ENCODE measurements at places on chromosomes 1 and 21.

DNA sequence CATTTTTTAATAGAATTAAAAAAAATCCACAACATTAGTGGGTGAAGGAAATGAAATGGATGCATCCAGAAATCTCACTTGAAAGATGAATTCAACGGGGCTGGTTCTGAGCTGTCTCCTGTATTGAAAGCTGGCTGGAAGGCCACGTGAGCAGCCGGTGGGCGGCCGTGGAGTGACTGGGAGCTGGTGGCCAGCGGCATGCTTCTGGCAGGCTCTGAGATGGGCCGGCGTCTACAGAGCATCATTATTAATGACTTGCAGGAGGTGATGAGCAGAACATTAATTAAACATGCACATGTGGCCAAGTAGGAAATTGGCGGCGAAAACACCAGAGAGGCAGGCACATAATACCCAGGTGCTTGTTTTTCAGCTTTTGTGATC lies 115.6 kb upstream of the LMO4 start:
- peak; percentile 24 for DNase-seq

DNA sequence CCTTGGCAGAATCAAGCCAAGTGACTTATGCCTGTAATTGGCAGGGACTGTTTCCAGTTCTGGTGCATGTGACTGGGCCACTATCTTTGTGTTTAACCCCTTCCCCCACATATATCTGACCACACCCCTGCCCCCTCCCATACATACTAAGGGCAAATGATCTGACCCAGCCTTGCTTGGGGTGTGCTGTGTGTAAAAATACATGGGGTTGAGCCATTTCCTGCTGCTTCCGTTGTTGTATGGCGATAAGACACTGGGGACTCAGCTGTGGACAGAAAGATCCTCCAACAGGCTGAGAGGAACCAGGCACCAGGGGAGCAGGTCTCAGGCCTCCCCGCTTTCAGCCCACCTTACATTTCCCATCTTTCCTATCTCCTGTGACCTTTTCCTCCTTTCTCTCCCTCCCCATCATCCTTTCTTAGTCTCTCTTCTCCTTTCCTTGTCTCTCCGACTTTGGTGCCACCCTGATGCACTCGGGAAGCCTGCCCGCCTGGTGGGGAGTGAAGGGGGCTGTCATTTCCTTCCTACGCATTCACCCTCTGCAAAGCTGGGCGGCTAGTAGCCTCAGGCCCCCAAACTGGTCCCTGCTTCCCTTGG lies 39.7 kb downstream of the TMCC2 start:
- no peak for DNase-seq

DNA sequence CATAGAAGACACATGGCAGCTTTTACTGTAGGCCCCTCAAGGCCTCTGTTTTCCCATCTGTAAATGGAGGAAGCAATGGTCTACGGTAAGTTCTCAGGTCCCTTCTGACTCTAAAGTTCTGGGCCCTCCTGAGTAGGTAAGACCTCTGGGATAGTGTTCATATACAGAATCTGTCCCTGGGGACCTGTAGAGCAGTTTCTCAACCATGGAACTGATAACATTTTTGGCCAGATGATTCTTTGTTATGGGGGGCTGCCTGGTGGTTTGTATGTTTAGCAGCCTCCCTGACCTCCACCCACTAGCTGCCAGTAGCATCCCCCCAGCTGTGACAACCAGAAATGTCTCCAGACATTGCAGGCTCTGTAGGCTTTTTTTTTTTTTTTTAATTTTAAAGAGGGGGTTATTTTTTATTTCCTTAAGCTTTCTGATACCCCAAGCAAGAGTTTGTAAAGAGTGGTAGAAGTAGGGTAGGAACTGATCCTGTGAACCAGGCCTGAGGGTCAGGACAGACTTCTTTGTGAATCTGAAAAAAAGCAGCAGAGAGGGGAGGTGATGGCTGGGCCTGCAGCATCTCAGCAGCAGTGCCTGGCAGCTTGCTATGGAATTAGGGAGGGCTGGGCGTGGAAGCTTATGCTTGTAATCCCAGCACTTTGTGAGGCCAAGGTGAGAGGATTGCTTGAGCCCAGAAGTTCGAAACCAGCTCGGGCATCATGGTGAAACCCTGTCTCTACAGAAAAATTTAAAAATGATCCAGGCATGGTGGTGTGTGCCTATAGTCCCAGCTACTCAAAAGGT lies 20.2 kb upstream of the TCEA3 start:
- no peak for DNase-seq

GRCh38 chr21:45768011-45768739 lies 124.7 kb downstream of the PCBP3 start:
- peak; percentile 75 for DNase-seq

GRCh38 chr1:3603156-3603555 lies 8.2 kb downstream of the MEGF6 start:
- DNase-seq, result no peak

- no peak for DNase-seq
Observed at GRCh38 chr1:71610476-71610875, 529.6 kb upstream of the ZRANB2 start.

- DNase-seq, result no peak
Observed at GRCh38 chr1:241787691-241788090, 60.3 kb upstream of the EXO1 start.

- DNase-seq, result no peak
Observed at GRCh38 chr1:184752656-184753055, 2.0 kb downstream of the EDEM3 start.

- DNase-seq, result no peak
Observed at GRCh38 chr1:174134003-174134659, 25.2 kb upstream of the RABGAP1L start.

GRCh38 chr1:218917656-218918055 lies 256.0 kb upstream of the LYPLAL1 start:
- DNase-seq, result no peak

DNA sequence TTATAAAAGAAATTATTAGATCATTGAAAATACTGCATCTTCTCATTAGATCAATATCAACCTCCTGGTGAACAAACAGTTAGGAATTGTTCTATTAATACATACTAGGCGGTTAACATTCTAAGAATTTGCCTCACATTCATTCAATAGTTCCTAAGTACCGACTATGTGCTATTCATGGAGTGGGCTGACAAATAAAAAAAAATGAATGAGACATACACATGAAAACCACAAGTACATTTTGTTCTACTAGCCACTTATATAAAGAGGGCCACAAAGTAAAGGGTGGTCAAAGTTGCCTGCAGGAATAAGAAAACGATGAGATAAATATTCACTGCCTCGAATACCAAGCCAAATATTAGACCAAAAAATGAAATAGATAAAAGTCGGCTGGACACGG lies 294.4 kb downstream of the SDCCAG8 start:
- peak; percentile 75 for DNase-seq

- no peak for DNase-seq
Observed at GRCh38 chr1:221992427-221992826, 250.5 kb upstream of the DUSP10 start.

GRCh38 chr1:156114919-156115513 lies 505 bp downstream of the LMNA start:
- DNase-seq, result no peak

GRCh38 chr1:208177656-208178055 lies 66.5 kb downstream of the PLXNA2 start:
- no peak for DNase-seq

- no peak for DNase-seq
Observed at GRCh38 chr21:43193088-43193650, 24.4 kb downstream of the CRYAA start.

DNA sequence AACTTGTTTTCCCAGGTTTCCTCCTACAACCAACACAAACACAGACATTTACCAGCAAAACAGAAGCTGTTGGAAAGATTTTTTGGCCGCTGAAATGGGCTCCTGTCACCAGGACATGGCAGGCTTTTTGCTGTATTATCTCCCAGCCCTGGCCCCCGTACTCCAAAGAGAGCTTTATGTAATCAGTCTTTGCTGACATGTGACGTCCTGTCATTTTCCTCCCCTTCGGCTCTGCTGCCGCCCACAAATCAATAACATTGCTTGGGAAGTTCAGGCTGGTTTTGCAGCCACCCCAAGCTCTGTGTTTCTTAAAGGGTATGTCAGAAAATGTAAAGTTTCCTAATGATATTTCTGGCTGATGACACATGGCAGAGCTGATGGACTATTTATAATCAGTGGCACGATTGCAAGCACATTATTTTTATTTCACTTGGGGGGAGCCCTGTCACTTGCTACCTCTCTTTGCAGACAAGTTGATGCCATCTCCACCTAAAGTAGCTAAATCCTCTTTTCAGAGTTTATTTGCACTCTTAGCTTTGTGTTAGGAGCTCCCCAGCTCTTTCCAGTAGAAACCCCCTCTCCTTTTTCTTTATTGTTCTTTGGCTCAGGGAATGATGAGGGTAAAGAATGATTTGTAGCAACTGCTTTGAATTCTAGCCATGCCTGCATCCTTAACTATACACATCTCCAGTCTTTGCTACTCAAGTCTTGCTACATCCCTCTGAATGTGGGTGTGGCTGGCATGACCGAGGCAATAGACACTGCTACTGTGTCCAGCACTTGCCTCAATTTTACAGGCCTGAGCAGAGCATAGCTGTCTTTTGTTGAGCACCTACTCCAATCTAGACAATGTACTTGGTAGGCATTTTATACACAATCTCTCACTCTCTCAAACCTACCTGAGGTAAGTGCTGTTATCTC lies 67.3 kb downstream of the ELAVL4 start:
- no peak for DNase-seq

Measured in fibroblast of skin of right biceps (primary cell).